ENCODE measurements at places on chromosomes 13 and 19. TPM values are rescaled to one million over a fixed set of nuclear protein-coding genes. Genes with fewer than 3 reads are reported as not detected.

- H3K27ac ChIP-seq: no peak overlapping the region
- no peaks in the 10 kb centered on the region for H3K4me1 ChIP-seq
- H3K27me3 ChIP-seq: no peaks in the 10 kb centered on the region
- DNase-seq: no peak
- H3K4me3 ChIP-seq: no peak overlapping the region
- H3K36me3 ChIP-seq: no peaks in the 10 kb centered on the region
These were observed 330.3 kb upstream of the MIR17HG start for GRCh38 chr13:91017031-91017668.

GRCh38 chr13:111065698-111066097, 49.4 kb upstream of the ARHGEF7 start:
- no peaks in the 10 kb centered on the region for H3K36me3 ChIP-seq

- peaks cover 8% of the 10 kb centered on the region for H3K4me1 ChIP-seq
- no peaks in the 10 kb centered on the region for H3K36me3 ChIP-seq
- no peak for DNase-seq
- no peak overlapping the region for H3K4me3 ChIP-seq
These were observed 21.9 kb downstream of the RFX1 start for GRCh38 chr19:13984186-13984585.

The ITGBL1 gene
- 47.1 TPM for total RNA-seq

The DCLK1 gene
- 22.6 TPM for total RNA-seq

Measured in ascending aorta (tissue), 2 donors.